ENCODE measurements at places on chromosomes 2 and 18.

DNA sequence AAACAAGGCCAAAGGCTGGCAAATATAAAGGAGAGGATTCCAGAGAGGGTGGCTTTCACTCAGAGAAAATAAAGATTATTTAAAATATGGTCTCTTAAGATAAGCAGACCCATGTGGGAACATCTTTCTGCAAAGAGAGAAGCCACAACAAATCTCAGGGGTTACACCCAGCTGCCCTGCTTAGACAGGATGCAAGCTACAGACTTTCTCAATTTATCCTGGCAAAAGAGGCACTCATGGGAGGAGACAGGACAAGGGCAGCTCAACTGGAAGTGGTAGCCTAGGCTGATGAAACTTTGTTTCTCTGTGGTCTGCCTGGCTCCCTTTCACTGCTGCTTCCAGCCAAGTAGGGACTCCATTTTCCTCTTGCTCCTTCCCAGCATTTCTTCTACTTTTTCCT lies 25.9 kb upstream of the SULT1C4 start:
- no peak for DNase-seq

GRCh38 chr2:212721026-212721451 lies 182.4 kb upstream of the ERBB4 start:
- no peak for DNase-seq

DNA sequence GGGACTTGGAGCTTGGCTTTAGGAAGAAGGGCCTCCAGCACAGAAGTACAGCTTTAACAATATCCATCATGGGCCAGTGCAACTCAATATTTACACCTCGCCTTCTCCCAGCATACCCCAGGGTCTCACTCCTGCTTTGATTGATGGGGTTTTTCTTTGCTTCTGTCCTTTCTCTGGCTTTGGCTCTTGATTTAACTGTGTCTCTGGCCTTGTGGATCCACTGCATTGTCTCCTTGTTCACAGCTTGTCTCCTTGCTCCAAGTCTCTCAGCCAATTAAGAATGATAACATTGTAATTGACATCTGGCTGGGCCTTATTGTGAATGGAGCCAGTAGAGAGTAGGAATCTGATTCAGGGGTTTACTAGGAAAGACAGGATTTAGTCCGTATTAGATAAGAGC lies 1019.5 kb downstream of the TMEM182 start:
- no peak for DNase-seq

- no peak for DNase-seq
Measured at GRCh38 chr2:137976274-137976673, 12.0 kb downstream of the HNMT start.

DNA sequence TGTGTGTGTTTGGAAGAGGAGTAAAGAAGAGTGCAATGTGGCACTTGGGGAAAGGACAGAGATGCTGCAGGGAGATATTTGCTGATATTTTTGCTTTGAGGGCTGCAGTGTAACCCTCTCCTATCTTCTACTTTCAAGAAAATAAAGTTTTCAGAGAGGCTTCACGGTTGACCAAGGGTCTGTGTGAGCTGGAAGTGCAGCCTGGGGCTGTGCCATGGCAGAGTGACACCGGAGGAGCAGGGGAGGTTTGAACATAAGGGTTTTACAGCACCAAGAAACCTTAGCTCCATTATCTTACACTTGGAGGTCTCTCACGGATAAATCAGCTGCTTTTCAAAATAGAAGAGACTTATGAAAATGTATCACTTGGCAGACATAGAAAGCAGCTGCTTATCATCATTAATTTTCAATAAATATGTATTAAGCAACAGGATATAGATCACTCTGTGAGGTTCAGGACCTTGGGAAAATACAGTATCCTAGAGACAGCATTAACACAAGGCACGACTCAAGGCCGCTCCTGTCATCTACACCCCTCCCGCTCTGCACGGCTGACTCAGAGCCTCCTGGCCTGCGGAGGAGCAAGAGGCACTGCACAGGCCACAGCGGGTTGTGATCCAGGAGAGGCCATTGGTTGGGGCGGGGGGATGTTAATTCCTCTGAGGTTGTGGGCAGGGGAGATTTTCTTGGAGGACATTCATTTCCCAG lies 127.8 kb downstream of the COPS8 start:
- DNase-seq: no peak

DNA sequence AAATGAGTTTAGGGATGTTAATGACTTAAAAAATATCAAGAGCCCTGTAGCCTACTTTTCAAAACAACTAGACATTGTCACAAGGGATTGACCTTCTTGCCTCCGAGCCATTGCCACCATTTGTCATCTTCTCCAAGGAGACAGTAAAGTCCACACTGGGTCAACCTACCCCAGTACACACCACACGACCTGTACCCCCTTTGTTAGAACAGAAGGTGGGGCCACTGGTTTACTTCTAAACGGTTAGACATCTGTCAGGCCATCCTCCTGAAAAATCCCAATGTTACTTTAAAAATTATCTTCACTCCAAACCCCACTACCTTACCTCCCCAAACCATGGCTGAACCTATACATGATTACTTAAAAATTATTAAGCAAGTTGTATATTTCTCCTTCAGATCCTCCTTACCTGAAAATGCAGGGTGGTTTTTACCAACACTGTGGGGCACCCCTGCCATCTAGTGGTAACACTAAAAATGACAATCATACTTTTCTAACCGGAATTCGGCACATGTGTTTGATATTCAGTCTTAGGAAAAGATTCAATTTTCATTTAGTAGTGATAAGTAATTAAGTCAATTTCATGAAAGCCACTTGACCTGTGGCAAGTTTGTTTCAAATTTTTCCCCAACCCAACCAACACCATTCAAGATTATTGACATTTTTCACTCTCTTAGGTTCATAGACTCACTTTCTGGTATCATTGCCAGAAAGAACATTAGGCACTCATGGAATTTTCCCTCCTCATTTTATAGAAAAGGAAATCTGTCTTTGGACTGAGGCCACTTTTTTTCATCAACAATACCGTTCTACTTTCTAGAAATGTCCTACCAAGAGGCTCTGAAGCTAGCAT lies 265.3 kb upstream of the PKDCC start:
- DNase-seq: peak; percentile 3

- DNase-seq: no peak
Measured at GRCh38 chr2:191195021-191195420, 44.2 kb upstream of the STAT4 start.

GRCh38 chr2:186617148-186617547 lies 27.3 kb downstream of the ITGAV start:
- no peak for DNase-seq

DNA sequence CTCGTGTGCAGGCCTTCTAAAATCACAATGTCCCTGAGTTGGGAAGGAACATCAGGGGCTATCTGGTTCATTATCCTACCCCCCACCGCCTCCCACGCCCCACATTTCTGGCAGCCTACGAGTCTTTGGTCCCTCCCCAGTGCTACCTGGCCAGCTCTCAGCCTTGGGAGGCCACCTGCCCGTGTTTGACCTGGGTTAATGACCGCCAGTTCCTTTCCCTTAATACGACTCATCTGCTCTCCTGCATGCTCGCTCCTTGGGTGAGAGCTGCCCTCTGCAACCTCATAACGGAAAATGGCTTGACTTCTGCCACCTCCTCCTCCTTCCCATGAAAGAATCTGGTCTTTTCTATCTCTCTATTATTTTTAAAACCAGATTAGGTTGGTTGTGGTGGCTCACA lies 112.5 kb downstream of the NEDD4L start:
- DNase-seq: no peak

- DNase-seq: no peak
Measured at GRCh38 chr2:206824087-206824618, 58.7 kb downstream of the FASTKD2 start.

GRCh38 chr2:17758118-17758517 lies 4.2 kb downstream of the GEN1 start:
- no peak for DNase-seq

GRCh38 chr18:55243857-55244256 lies 284.6 kb upstream of the CCDC68 start:
- DNase-seq: no peak

- no peak for DNase-seq
Measured at GRCh38 chr2:27094353-27094984, 7.9 kb downstream of the KHK start.

DNA sequence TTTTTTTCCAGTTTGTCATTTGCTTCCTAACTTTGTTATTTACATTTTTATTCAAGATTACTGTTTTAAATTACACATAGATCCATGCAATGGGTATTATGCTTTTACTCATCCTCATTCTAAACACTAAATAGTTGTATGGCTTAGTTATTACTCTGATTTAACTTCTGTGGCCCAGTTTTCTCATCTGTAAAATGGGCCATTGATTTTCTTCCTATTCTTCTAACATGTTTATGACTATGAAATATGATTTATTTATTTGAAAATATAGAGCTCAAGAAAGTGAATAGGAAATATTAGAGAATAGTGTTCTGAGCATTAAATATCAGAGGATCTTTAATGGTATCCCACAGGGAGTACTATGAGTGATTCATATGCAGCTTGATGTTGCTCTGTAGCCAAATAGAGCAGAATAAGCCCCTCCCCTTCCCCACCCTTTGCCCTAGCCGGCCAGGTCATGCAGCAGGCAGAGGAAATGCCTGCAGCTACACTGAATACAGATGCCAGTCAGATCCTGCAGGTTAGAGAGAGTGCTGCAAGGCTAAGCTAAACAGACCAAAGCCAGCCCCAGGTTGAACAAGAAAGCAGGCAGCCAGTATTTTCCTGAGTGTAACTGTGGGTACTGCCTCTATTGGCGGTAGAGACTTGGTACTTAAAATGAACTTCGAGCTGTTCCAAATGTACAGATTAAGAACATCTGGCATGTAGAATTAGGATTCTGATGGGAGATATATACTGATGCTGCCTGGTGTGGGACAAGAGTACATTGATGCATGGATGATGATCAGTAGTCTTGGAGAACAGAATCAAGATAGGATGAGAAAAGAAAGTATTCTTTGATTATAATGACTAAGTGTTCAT lies 11.7 kb upstream of the ACYP2 start:
- DNase-seq: peak; percentile 7

GRCh38 chr2:121746071-121746578 lies 9.3 kb upstream of the TSN start:
- no peak for DNase-seq

DNA sequence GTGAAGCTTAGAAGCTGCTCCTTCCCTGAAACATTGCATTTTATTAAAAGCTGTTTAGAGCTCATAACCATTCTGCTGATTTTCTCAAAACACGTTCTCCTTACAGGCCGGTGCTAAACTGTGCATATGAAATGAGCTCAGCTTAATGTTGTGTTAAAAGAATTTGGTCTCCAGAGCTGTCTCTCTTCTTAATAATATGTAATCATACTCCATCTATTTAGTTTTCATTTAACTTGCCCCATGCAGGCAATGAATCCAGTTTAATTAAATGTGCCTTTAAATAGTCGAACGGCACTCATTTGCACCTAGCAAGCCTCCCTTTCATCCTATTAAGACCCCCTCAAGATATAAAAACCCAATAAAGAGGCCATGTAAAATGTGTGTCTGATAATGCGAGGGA lies 76.3 kb downstream of the HNMT start:
- no peak for DNase-seq
